ENCODE measurements at places on chromosomes 11 and 22. TPM values are rescaled to one million over a fixed set of nuclear protein-coding genes. Genes with fewer than 3 reads are reported as not detected.

Gene SLC7A4
- 3.3 TPM for total RNA-seq

- H3K4me1 ChIP-seq = no peaks in the 10 kb centered on the region
- H3K27ac ChIP-seq = no peak overlapping the region
- H3K36me3 ChIP-seq = no peaks in the 10 kb centered on the region
- DNase-seq = no peak
- H3K27me3 ChIP-seq = no peaks in the 10 kb centered on the region
Observed at GRCh38 chr11:16148301-16148931, 207.9 kb downstream of the SOX6 start.

Gene APOL1
- 14.7 TPM for total RNA-seq

GRCh38 chr11:121455115-121455514 is 2.3 kb upstream of the SORL1-AS1 start:
- no peaks in the 10 kb centered on the region for H3K27me3 ChIP-seq
- H3K4me1 ChIP-seq = no peaks in the 10 kb centered on the region
- H3K27ac ChIP-seq = no peak overlapping the region
- no peak for DNase-seq
- no peaks in the 10 kb centered on the region for H3K36me3 ChIP-seq

DNA sequence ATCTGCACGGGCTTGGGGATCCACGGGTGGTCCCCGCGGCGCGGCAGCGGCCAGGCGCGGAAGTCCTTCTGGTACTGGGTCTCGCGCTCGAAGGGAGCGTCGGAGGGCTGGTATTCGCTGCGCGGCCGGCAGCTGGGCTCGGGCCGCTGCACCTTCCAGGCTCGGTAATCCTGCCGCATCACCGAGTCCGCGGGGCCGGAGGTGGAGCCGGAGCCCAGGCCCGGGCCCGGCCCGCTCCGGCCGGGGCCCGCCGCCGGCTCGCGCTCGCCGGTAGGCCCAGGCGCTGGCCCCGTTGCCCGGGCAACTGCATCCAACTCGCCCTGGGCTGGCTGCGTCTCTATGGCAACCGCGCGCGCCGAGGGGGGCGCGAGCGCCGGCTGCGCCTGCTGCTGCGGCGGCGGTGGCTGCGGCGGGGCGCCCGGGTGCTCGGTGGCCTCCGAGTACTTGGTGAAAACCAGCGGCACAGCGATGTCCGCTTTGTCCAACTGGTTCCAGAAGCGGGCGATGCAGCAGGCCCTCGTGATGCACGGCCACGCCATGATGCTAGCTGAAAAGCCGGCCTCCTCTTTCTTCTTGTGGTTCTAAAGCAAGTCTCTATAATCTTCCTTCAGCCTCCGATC is 897 bp downstream of the MAP6 start:
- peak; percentile 22 for DNase-seq
- H3K4me3 ChIP-seq = peak overlapping the region; percentile 37
- peaks cover 36% of the 10 kb centered on the region for H3K27me3 ChIP-seq
- H3K27ac ChIP-seq = no peak overlapping the region
- H3K36me3 ChIP-seq = no peaks in the 10 kb centered on the region
- H3K4me1 ChIP-seq = peaks cover 4% of the 10 kb centered on the region

DNA sequence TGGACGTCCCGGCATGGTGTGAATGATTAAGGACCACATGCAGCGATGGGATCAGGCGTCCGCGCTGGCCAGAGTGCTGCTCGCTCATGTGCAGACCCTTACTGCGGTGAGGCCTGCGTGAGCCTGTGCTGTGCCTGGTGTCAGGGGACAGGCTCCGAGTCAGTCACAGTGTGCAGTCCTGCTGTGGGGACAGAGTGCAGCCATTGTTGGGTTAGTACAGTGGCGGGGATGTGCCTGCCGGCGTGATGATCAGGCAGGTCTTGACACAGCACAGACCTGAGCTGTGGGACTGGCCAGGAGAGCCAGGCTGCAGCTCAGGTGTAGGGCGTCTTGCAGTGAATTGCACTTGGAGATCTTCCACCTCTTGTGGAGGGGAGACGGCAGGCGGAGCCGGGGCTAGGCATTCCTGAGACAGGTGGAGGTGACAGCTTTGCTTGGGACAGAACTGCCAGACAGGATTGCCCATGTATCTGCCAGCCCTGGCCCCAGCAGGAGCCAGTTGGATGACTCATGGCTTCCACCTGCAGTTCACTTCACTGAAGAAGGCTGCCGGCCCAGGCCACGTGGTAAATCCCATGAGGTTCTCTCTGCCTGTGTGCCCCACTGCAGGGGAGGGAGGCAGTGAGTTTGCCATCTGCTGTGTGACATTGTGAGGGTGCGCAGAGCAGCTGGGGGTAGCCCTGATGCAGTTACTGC is 17.3 kb downstream of the TRMU start:
- no peak overlapping the region for H3K27ac ChIP-seq
- peaks cover 2% of the 10 kb centered on the region for H3K36me3 ChIP-seq
- no peaks in the 10 kb centered on the region for H3K4me1 ChIP-seq

Gene GNAZ
- total RNA-seq = 1.2 TPM

All from colonic mucosa (tissue), 4 donors.